ENCODE measurements at places on chromosomes 2 and 18.

GRCh38 chr2:2158189-2158826, 172.8 kb downstream of the MYT1L start:
- no peak for DNase-seq

- peak; percentile 47 for DNase-seq
Observed at GRCh38 chr2:75464348-75464946, 96.3 kb downstream of the EVA1A start.

DNA sequence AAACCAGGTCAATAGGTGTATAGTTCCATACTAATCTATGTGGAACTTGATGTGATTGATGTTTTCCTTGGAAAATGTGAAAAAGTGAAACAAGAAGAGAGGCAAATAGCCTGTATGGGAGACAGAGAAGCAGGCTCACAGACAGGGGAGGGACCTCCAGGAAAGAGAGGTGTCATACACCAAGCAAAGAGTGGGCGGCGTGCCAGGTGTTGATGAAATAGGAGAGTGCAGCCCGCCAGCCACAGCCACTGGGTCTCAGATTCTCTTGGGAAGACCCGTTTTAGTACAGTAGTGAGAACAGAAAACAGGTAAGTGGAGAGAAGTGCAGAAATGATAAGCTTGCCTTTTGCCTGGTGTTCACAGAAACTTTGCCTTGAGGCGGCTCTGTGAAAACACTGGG, 301.9 kb downstream of the ZNF407 start:
- no peak for DNase-seq

DNA sequence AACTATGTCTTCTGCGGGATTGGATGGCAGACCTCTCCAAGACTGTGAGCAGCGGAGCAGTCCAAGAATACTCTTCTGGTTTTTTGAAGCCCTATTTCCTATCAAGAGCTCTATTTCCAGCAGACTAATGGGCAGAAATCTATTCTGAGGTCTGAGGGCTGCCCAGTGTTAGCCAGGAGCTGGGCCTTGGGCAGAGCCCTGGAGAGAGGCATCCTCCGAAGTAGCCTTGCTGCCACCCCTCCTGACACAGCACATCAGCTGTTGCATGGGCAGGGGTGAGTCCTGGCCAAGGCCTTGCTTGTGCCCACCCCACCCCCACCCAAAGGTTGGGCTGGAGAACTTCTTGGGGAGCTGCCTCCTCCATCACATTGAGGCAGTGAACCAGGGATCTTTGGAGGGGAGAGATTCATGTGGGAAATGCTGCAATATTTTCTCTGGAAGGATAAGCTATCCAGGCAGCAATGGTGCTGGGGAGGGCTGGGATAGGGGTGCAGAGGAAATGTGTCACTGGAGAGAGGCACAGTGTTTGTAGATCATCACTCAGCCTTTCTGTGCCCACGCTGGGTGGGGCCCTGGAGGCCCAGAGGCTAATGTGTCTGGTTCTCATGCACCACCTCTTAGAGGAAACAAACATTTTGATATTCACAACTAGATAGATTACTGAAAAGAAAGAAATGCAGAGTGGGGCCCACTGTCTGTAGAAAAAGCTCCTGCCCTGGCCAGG, 104.7 kb downstream of the VSNL1 start:
- no peak for DNase-seq

- DNase-seq: no peak
Observed at GRCh38 chr2:196750291-196750923, 49.1 kb downstream of the GTF3C3 start.

- DNase-seq: peak; percentile 34
Observed at GRCh38 chr2:147030966-147031720, 813.7 kb upstream of the ACVR2A start.

- no peak for DNase-seq
Observed at GRCh38 chr2:159265171-159265576, 21.3 kb downstream of the WDSUB1 start.

- DNase-seq: no peak
Observed at GRCh38 chr18:46141199-46141598, 37.0 kb downstream of the HAUS1 start.

DNA sequence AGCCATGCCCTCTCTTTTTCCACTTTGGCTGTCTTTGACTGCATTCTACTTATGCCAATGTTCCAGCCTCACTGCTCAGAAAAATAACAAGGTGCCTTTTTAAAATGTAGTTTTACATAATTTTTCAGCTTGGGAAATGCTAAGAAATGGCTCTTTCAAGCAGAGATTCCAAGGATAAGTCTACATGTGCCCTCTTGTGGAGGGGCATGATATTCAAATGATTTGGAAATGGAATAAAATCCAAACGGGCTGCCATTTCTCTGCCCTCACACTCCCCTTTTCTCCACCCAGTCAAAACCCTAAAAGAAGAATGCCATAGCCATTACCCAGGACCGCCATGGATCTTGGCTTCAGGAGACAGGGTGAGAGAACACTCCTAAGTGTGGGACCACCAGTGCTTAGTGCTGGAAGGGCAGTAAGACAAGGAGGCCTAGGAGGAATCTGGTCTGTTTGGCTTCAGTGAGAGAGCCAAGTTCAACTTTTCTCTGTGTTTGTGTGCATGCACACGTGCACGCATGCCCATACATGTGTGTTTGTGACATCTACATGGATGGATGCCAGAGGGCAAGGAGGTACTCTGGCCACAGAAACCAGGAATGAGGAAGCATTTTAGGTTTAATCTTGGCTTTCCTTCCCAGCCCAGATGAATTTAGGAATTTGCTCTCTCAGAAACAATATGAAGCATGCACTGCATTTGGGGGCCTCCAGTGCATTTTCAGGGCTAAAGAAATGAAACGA, 174.0 kb upstream of the SLC14A2 start:
- peak; percentile 9 for DNase-seq

- no peak for DNase-seq
Observed at GRCh38 chr2:188244383-188244782, 47.3 kb upstream of the GULP1 start.

DNA sequence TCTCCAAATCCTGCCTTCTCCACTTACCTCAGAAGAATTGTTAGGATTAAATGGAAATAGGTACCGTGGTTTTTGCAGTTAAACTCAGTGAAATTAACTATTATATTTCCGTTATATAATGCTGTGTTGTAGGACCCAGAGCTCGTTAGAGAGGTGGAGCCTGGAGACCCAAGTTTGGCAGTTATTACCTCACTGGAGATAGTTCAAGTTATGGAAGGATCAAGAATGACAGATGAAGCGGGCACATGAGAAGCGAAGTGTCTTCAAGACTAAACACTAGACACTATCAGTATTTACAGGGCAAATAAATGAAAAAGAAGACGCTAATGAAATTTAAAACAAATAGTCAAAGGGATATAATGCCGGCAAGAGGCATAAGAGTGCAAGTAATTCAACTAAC, 866 bp downstream of the CWC22 start:
- no peak for DNase-seq

DNA sequence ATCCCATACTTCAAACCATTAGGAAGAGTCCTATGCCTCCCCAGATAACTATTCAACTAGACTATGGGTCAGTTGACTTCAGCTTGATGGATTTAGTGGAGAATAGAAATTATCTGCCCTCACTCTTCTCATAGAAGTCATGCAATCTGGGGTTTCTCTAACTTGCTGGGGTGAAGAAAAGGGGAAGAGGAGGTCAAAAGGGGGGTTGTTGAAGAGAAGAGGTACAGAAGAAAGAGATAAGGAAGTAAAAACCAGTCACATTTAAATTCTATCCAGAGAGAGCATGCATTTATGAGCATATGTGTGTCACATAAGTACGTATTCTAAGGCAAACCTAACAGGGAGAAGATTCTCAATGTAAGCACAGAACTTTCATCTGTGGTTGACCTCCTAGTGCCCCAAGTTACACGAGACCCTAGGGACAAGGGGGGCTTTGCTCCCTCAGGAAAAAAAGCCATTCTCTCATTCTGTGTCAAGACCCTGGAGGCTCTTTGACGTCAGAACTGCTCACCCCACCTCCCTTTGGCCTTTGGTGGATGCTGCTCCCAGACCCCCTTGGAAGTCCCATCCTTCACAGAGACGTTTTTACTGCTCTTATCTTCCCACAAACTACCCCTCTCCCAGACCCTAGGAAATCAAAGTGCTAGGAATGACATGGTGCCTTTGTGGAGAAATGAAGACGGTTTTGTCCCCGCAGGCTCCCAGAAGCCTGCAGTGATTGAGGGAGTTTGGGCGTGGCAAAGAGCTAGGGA, 236.8 kb upstream of the TNP1 start:
- no peak for DNase-seq

GRCh38 chr2:124024561-124025170, 421 bp upstream of the CNTNAP5 start:
- no peak for DNase-seq

GRCh38 chr2:134103196-134103595, 150.7 kb upstream of the MGAT5 start:
- DNase-seq: no peak

- DNase-seq: no peak
Observed at GRCh38 chr2:134601264-134601663, 117.5 kb downstream of the TMEM163 start.

GRCh38 chr18:23226930-23227725, 91.8 kb downstream of the CABLES1 start:
- peak; percentile 6 for DNase-seq

- DNase-seq: no peak
Observed at GRCh38 chr2:239166201-239166834, 234.5 kb downstream of the HDAC4 start.

GRCh38 chr2:239889641-239890121, 135.5 kb downstream of the NDUFA10 start:
- no peak for DNase-seq

- DNase-seq: no peak
Observed at GRCh38 chr2:3806168-3806567, 102.8 kb downstream of the DCDC2C start.

DNA sequence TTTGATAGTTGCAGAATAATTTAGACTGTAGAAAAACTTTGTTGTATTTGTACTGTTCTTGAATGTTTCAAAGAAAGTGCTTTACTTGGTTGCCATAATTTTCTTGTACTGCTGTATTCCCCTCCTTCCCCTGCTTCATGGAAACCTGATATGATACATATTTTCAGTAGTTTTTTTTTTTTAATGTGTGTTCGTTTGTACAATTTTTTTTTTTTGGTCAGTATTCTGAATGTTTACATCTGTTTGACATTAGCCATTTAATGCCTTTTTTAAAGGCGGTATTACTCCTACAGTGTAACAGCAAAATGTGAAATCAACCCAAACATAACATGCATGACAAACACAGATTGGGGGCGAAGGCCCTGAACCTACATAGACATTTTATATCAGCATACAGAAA, 172.3 kb downstream of the ASXL3 start:
- no peak for DNase-seq

GRCh38 chr2:165067643-165068486, 112.5 kb upstream of the SLC38A11 start:
- peak; percentile 9 for DNase-seq

DNA sequence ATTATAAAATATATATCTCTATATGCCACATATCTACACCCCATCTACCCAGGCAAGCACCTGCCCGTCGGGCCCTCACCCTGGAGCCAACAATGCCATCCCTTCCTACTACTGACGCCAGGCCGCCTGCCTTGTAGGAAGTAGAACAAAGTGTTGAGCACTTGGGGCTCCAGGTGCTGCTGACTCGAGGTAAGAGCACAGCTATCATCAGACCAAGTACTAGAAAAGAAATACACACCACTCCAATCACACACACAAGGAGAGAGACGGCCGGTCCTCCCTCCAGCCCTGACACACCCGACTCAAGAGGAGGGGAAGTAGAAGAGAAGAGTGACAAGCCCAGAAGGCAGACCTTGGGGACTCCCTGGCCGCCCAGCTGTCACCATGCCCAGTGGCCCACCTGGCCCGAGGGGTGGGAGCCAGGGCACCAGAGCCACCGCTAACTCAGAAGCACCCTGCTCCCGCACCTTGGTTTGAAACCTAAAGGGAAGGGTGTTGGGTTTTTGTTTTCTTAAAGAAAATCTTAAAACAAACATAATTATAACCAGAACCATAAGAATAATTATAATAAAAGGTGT, 64.0 kb upstream of the POMC start:
- no peak for DNase-seq

- no peak for DNase-seq
Observed at GRCh38 chr2:39603436-39603835, 62.3 kb upstream of the TMEM178A start.

DNA sequence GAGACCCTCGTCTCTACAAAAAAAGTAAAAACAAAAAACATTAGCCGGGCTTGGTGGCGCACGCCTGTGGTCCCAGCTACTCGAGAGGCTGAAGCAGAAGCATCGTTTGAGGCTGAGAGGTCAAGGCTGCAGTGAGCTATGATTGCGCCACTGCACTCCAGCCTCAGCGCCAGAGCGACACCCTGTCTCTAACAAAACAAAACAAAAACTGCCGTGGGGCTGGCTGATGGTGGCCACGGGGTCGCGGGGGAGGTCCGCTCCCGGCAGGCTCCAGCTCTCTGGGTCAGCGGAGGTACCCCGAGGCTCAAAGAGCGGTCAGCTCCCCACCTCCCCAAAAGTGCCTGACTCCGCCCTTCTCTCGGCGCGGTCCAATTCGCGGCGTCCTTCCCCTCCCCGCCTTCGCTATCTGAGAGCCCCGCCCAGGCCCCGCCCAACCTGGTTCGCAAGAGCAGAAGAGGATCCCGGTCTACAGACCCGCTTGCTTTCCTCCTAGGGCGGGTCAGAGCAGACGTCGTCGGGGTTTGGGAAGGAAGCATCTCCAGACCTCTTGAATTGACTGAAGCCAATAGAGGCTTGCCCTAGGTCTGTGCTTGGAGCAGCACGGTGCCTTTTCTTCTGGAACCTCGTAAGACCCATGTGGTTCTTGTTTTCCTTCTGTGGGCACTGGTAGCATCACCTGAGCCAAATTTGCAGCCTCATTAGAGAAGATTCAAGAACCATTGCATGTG, 7.8 kb downstream of the RAX start:
- DNase-seq: peak; percentile 33

GRCh38 chr2:11920993-11921583, 174.7 kb downstream of the LPIN1 start:
- DNase-seq: no peak

DNA sequence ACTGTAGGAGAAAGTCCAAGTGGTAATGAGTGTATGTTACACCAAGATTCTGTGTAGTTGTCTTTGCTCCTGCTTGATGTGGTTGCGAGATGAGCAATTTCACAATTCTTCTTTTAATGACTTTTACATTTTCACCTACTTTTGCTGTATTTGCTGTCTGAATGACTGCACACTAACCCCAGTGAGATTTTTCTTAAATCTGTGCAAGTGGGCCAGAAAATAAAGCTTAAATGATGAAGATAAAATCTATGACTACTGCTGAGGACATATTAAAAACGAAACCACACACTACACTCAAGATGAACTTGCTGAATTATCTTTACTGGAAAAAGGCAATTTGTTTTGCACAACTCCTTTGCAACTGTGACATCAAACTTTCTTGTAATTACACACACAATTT, 4.1 kb downstream of the LDAH start:
- no peak for DNase-seq

GRCh38 chr18:79555885-79556284, 123.7 kb upstream of the CTDP1 start:
- no peak for DNase-seq

DNA sequence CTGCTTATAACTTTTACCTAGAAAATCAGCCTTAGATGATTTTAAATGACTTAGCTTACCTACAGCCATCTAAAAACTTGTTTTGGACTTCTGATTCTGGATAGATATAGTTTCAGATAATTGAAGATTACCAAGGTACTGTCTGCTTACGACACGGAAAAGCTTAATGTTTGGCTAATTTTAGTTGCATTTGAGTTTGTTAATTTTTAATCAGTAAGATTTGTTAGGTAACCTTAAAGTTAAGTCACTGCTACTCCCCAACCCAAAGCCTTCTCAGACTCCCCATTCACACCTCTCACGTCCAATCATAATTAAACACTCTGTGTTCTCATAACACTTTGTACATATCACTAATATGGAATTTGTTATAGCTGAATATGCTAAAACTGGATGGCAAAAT, 190.6 kb upstream of the VWC2L start:
- DNase-seq: no peak

GRCh38 chr2:166088634-166089033, 39.2 kb downstream of the SCN1A start:
- DNase-seq: no peak
